Stimulated activated CD4-positive, alpha-beta T cell treated with anti-CD3 and anti-CD28 coated beads, Interleukin-15, amount 100 ng/mL, for 1 hour (primary cell): ENCODE measurements at places on chromosomes 1 and 21.

DNA sequence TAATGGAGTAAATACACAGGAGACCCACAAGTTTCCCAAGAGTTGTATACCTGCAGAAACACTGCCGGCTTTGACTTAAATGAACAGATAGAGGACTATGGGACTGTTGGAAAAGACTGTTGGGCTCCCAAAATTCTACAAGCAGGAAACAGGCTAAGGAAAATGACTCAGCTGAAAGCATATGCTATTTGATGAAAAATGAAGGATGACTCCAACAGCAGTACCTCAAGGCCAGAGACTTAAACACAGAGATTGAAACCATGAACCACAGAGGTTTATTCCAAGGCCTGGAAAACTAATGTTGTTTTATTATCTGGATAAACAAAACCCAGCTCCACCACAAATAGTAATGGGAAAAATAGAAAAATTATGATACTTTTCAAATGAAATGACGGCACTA is 187.7 kb downstream of the TNFSF18 start:
- DNase-seq: no peak

DNA sequence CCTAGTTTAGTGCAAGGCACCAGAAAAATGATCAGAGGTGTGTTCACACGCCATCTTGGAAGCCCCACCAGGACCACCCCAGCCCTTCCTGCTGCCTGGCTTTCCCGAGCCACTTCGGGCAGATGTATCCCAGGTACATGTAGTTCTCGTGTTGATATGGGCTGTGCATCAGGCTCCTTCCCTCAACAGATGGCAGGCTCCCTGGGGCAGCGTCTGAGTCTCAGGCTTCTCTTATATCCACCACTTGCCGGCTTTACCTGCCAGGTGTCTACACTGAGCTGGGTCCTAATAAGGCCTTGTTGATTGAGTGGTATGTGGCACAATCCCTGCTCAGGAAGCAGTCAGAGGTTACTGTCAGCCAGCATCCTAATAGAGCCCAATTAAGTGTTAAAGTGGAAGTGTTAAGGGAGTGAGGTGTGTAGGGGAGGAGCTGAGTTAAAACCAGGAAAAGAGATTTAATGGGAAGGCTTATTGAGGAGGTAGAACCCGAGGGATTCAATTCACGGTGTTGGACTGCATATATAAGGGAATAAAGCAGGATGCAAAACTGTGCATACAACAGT is 8.5 kb downstream of the GPA33 start:
- no peak for DNase-seq

- no peak for DNase-seq
Observed at GRCh38 chr1:182735343-182735742, 51.0 kb upstream of the RGS8 start.

- no peak for DNase-seq
Observed at GRCh38 chr21:34336756-34337391, 26.9 kb upstream of the KCNE2 start.

DNA sequence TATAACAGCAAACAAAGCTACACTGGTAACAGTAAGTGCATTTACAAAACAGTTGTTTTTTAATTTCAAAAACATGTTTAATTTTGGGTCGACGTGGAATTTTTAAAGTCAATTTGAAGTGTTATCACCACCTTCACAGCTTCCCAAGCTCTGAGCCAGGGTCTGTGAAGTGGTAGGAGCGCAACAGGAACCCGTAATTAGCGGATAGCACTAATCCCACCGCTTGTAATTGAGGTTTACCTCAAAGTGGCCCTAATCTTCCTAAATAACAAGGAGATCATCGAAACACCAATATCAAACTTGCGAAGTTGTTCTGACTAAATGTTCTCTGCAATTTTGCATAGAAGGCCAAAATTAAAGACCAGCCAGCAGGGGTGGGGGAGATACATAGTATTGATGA is 18.8 kb downstream of the LBR start:
- DNase-seq: no peak

GRCh38 chr1:32242341-32242851 is 4.6 kb upstream of the FAM167B start:
- DNase-seq: no peak

- DNase-seq: no peak
Observed at GRCh38 chr1:97936976-97937375, 16.1 kb upstream of the DPYD start.

DNA sequence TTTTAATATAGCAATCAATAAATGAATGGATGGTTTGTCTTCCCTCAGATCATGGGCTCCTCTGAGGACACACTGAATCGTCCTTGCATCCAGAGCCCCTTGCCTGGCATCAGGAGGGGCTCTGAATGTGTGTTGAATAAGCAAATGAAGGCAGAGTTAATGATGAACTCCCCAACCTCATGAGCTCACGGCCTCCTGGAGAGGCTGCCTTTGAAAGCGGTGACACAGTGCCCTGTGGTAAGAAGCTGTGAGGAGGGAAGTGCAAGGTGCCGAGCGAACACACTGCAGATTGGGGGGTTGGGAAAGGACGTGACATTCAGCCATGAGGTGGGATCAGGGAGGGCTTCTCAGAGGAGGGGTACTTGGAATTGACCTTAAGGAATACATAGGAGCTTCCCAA is 3.2 kb upstream of the PARS2 start:
- no peak for DNase-seq

DNA sequence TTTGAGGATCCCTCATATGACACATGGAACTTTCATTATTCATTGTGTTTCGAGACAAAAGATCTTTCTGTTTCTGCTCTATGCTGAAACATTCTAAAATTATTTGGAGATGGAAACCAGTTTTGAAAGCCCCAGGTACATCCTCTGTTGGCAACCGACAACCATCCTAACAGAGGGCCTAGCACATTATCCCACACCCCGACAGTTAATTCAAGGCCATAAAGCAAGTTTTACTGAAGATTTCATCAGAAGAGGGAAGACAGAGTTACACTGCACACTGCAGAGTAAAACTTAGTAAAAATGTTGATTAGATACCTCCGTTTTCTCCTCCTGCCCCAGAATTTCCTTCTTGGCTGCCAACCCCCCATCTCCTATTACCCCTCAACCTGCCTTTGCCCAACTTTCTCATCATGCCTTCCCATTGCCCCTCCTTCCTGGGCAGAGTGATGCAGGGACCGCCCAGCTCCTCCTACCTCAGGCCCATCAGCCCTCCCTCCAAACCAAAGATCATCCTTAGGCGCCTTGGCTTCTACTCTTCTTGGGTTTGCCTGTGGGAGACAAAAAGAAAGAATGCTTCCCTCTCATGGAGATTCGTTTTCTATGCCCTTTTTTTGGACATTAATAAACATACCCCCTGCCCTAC is 52.9 kb upstream of the CITED4 start:
- DNase-seq: no peak

GRCh38 chr1:6447016-6447817 is 18.8 kb downstream of the TNFRSF25 start:
- DNase-seq: no peak

- DNase-seq: no peak
Observed at GRCh38 chr21:40841524-40842196, 5.3 kb downstream of the DSCAM start.

- no peak for DNase-seq
Observed at GRCh38 chr1:207316141-207316540, 5.3 kb upstream of the CD55 start.

DNA sequence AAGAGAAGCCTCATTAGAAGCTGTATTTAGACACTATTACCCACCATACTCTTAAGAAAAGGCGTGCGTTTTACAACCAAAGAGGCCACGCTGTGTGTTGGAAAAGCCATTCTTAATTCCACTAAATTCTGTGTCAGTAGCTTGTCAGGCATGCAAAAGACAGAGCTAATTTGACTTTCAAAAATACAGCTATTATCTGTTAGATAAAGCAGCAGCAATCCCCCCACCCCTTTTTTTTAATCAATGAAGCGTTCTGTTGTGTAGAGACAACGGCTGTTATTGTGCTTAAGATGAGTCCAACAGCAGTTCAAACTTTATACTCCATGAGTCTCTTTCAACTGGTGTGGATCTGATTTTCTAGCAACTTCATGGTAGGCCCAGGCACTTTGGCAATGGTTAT is 43.5 kb downstream of the PLA2G4A start:
- no peak for DNase-seq

DNA sequence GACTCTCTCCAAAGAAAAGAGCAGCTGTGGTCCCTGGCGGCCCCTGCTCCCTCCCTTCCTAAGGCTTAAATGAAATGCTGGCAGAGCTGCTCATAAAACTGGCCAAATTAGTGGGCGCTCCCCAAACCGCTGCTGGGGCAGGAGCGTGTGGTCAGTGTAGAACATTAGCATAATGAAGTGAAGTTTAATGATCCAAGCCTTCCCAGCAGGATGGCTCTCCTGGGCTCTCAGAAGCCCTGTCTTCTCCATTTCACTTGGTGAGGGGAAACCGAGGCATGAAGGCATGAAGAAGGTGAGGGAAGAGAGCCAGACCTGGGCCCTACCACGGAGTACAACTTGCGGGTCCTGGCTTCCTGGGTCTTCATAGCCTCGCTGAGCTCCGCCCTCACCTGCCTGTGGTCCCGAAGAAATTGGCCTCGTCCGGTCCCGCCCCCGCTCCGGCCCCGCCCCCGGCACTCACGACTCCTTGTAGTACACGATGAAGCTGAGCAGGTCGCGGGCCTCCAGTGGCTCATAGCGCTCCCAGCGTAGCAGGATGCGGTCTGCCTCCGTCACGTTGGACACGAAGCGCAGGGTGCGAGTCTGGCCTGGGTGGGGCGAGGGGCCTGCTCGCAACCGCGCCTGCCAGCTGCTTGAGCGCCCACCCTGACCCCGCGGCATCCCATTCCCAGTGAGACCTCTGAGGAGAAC is 10.3 kb downstream of the INSRR start:
- peak; percentile 14 for DNase-seq

DNA sequence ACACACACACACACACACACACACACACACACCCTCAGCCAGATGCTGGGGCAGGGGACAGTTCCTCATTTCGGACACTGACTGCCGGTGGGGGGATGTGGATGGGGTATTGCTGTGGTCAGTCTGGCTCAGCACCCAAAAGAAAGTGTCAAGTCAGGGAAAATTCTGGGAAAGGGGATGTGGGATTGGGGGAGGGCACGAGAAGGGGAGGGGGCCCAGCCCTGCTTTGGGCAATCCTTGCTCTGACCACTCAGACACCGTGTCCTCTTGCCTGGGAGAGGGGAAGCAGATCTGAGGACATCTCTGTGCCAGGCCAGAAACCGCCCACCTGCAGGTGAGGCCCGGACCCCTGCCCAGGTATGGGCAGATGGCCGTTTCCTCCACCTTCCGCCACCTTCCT is at the start of gene C1QC:
Gene C1QC (plus strand): TSS at position 253 of the 400 bp plus-strand sequence. CDS start 391 bp downstream, outside the sequence.
- DNase-seq: no peak

GRCh38 chr1:162192763-162193162 is 123.3 kb downstream of the NOS1AP start:
- DNase-seq: no peak

DNA sequence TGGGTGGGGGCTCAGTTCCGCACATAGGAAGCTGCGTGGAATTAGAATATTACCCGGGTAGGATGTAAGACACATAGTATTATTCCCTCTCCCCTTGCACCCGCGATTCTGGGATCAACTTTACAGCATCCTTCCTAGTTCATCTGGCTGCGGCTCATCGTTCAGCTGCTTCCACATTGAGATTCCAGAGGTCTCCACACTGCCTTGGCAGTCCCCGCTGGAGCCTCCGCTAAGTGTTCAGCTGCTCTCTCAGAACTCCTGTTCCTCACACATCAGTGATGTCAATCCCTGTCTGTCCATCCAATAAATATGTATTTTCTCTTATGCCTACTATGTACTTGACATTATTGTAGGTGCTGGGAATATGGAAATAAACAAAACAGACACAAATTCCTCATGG is 135.6 kb upstream of the SYT6 start:
- no peak for DNase-seq

DNA sequence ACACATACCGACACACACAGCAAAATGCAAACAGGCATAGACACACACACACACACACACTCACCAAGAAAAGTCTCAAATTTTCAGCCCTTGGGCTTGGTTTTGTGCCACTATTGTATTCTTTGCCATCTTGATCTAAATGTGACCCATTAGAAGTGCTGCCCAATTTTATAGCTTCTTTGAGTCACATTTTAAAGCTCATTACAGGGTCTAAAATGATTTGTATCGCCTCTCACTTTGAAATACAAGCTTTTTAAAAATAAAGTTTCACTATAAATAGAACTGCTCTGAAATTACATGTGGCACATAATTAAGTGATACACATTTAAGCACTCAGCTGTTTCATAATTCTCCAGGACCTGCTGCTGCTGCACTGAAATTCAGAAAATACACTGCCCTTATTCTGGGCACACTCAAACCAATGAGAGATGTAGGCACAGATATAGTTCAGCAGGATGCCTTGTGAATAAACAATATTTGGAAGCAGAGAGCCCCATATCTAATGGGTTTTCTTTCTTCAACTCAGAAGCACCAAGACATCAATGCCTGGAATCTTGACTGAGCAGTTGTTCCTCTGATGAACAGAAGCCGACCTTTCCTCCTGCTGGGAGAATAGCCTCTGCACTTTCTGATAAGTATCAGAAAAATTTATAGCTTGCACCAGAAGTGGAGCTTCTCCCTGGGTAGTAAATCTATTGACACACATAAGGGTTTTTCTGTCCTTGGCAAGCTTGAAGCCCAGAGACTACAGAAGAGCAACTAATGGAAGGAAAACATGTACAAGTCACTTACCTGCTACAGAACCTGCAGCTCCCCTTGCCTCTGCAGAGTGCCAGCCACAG is 37.0 kb upstream of the PLPPR4 start:
- DNase-seq: no peak

- no peak for DNase-seq
Observed at GRCh38 chr1:236284291-236284721, 2.5 kb upstream of the ERO1B start.

GRCh38 chr1:70033936-70034335 is 171.4 kb downstream of the LRRC40 start:
- no peak for DNase-seq

GRCh38 chr1:170239445-170239844 is 93.7 kb downstream of the NTMT2 start:
- DNase-seq: no peak

- DNase-seq: no peak
Observed at GRCh38 chr1:55981010-55981650, 598.2 kb downstream of the PLPP3 start.

DNA sequence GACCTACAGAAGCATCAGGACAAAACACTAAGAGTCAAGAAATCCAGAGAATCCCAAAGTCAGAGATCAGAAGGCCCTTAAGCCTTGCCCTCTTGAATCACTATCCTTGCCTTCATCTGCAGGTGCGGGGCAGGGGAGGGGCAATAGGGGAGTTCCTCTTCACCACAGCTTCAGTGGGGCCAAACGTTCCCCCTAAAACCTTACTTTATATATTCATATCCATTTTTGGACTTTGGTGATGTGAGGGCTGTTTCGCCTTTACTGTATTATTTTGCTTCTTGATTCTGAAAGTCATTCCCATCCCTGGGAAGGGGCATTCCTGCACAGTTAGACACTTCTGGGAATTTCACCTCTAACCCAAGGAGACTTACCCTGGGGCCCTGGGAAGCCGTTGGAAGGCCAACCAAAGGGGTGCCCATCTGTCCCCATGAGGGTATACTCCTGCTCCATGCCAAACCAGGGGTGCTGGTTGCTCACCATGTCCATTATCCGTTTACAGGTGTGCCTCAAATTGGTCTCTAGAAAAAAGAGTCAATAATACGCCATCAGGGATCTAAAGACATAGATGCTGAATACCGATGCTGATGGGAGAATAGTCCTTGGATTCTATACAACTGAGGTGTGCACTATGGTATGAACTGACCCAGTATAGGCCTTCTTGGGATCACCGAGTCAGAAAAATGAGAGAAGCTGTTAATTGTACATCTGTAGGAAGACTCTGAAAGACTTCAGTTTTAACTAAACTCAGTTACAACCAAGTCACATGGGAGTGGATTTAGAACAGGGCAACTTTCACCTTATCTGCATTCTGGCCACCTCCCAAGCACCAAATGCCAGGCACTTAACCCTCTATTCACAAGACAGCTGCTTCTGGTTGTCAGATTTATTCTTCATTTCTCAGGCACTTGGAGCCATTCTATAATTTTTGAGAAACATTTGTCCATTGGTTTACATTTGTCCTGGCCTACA is 5.4 kb downstream of the GLUL start:
- no peak for DNase-seq
